Stomach (tissue), 19 donors: ENCODE measurements at places on chromosomes 2 and 18. TPM values are rescaled to one million over a fixed set of nuclear protein-coding genes. Genes with fewer than 3 reads are reported as not detected.

RNF144A gene
- polyA plus RNA-seq: 1.4 TPM

HSPE1 gene
- polyA plus RNA-seq: 218 TPM

REG3A gene
- 73.4 TPM for polyA plus RNA-seq

UGT1A5 gene
- polyA plus RNA-seq: not detected

EML6 gene
- 1.6 TPM for polyA plus RNA-seq

PHLPP1 gene
- 11.0 TPM for polyA plus RNA-seq

PSME4 gene
- 24.6 TPM for polyA plus RNA-seq

TANC1 gene
- polyA plus RNA-seq: 4.9 TPM

GALR1 gene
- polyA plus RNA-seq: 0.05 TPM

GKN2 gene
- polyA plus RNA-seq: 1,349 TPM

DTNA gene
- polyA plus RNA-seq: 16.8 TPM

PSD4 gene
- polyA plus RNA-seq: 19.9 TPM

FAM161A gene
- polyA plus RNA-seq: 2.5 TPM

IL1RL2 gene
- polyA plus RNA-seq: 1.2 TPM

SS18 gene
- polyA plus RNA-seq: 27.3 TPM

ALK gene
- polyA plus RNA-seq: not detected

MAL gene
- polyA plus RNA-seq: 67.2 TPM

SEPTIN10 gene
- polyA plus RNA-seq: 41.9 TPM

MPHOSPH10 gene
- 25.1 TPM for polyA plus RNA-seq

CABYR gene
- 2.6 TPM for polyA plus RNA-seq

IL36G gene
- not detected for polyA plus RNA-seq

NR4A2 gene
- polyA plus RNA-seq: 4.7 TPM

ANO7 gene
- polyA plus RNA-seq: 2.0 TPM

DNER gene
- 1.6 TPM for polyA plus RNA-seq

SOCS6 gene
- 4.5 TPM for polyA plus RNA-seq

ALPI gene
- polyA plus RNA-seq: not detected

GPATCH11 gene
- 4.7 TPM for polyA plus RNA-seq

EPAS1 gene
- 35.1 TPM for polyA plus RNA-seq

VRK2 gene
- 11.3 TPM for polyA plus RNA-seq

KCNS3 gene
- polyA plus RNA-seq: 15.0 TPM

MEP1B gene
- not detected for polyA plus RNA-seq

SERPINB13 gene
- polyA plus RNA-seq: 51.6 TPM

PER2 gene
- 7.3 TPM for polyA plus RNA-seq

EFHD1 gene
- 7.4 TPM for polyA plus RNA-seq

ANKRD30B gene
- polyA plus RNA-seq: not detected

NLRC4 gene
- 1.1 TPM for polyA plus RNA-seq
